ENCODE measurements at places on chromosomes 7 and 10.

GRCh38 chr10:131048606-131049005 lies 262.9 kb downstream of the TCERG1L start:
- DNase-seq: no peak

DNA sequence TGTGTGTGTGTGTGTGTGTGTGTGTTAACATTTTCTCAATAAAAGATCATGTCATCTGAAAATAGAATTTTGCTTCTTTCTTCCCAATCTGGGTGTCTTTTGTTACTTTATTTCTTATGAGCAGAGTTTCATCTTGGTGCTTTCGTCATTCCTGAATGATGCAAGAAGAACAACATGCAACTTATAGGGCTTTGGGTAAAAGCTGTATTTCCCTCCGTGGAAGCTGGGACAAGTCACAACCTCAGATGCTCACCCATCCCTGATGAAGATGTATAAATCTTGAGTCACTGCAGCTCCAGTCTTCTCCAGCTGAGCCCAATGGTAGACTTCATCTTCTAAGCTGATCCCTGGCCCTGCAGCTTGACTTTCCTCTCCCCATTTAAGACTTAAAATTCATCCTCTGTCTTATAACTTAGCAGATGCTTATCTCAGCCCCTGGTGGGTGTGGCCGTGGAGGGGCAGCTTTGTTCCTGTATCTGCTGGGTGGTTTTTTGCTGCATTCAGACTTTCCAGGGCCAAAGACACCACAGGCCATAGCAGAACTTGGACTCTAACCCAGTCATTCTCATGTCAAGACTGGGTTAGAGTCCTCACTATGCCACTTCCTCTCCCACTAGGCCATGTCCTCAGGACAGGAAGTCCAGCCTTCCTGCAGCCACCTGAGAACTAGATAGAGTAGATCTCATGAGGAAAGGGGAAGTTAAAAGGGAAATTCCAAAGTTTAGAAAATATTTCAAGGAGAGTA lies 356.4 kb downstream of the TNS3 start:
- DNase-seq: no peak

DNA sequence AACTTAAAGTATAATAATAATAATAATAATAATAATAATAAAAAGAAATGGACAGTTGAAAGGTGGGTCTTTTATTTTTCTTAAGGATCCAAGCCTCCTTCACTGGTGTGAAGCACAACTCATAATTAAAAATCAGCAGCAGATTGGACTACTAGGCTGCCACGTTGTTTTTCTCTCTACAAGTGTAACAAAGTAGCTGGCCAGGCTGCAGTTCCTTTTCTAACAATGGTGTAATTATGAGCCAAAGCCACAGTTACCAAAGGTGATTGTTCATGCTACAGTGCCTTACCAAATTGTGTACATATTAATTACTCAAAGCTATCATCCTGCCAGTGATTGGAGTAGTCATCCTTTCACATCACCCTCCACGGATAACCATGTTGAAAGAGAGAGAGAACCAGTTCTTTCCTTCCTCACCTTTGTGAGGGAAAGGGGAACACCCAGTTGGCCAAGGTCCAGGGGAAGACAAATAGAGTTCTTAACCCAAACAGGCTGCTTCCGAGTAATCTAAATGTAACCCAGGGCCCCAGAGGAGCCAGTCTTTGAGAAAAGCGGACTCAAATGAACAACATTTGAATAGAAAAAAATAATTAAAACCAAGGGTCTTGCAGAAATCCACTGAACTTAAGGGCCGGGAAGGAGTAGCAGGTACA lies 86.3 kb upstream of the NPS start:
- DNase-seq: no peak

DNA sequence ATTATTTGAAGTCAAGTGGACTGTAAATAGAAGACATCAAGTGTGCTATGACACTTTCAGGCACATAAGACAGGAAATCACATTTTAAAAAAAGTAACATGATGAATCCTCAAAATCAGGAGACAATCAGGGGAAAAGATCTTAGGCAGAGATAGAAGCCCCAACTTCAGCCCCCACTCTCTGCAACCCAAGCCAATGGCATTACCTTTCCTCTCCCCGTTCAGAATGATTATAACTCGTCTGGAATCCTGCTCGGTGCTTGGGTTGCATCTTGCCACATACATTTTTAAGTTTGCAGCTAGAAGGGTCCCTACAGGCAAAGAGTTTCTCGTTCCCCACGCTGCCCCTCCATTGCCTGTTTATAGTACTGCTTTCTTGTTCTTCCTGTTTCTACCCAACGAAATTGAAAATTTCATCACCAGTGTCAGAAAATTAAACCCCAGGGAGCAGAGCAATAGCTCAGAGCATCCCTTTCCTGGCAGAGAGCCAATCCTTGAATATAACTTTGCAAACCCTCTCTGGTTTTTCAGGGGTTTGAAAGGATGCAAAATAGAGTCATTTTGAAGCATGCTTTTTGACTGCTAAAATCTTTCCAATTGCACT lies 260.5 kb upstream of the AOAH start:
- no peak for DNase-seq

DNA sequence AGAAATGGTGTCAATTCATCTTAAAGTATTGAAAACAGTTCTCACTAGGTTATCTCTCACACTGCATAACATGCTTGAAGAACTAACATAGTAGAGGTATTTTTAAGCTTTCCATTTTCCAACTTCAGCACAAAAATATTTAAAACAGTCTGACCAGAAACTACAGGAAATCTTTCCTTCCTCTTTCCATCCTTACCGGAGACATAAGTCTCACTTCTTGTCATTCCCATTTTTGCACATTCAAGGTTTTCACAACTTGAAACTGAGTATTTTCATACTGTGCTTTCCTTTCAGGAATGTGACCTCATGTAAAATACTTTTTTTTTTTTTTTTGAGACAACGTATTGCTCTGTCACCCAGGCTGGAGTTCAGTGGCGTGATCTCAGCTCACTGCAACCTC lies 45.2 kb downstream of the ARHGAP12 start:
- no peak for DNase-seq

DNA sequence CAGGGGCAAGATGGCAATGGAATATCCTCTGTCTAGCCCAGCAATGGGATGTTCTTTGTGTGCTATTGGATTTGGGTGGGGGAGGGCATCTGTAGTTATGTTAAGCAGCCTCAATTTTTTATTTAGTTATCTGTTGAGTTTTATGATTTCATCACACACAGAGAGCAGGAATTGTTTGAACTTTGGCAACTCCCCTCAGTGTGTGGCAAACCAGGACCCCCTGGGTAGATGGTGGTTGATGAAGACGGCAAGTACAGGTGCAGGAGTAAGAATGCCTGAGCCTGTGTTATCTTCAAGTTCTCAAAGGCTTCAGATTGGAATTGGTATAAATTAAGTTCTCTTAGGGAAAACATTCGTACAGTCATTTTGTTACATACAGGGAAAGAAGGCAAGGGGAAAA lies 142.4 kb upstream of the SAMD8 start:
- DNase-seq: no peak

- DNase-seq: no peak
Measured at GRCh38 chr10:117531371-117532002, 11.1 kb upstream of the EMX2 start.

DNA sequence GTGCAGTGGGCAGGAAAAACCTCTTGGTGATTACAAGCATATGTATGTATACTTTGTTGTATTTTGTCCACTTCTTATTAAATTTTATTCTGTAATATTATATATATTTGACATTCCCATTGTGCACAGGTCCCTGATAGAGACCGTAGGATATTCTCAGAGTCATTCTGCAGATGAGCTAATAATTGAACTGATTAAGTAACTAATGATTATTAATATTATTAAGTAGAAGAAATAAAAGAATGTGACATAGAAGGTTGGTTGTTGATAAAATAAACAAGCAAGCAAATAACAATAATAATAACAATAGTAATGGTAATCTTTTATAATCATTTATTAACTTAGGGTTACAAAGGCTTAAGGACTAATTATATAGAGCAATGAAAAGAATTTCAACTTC lies 780.6 kb upstream of the ZWINT start:
- DNase-seq: no peak

All from HFF-Myc (cell line).